ENCODE measurements at places on chromosomes 4 and X.

- no peak for DNase-seq
Observed at GRCh38 chr4:8506373-8507195, 66.0 kb downstream of the TRMT44 start.

DNA sequence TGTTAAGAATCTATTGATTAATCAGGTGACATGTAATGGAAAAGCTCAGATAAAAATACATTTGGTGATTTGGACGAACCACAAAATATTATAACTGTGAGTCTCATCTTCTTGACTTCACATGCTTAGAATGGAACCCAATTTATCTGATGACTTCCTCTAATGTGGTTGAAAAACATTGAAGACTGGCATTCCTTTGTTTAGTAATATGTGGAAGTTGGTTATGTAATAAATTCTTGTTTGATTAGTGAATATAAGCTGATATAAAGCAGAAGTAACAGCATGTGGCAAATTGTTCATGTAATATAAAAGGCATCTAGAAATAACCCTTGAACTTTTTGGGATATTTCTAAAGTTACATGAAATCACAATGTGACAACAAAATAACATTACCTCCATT lies 9.7 kb downstream of the GIMD1 start:
- DNase-seq, result no peak

GRCh38 chr4:187176261-187176910 lies 452.7 kb upstream of the FAT1 start:
- no peak for DNase-seq

DNA sequence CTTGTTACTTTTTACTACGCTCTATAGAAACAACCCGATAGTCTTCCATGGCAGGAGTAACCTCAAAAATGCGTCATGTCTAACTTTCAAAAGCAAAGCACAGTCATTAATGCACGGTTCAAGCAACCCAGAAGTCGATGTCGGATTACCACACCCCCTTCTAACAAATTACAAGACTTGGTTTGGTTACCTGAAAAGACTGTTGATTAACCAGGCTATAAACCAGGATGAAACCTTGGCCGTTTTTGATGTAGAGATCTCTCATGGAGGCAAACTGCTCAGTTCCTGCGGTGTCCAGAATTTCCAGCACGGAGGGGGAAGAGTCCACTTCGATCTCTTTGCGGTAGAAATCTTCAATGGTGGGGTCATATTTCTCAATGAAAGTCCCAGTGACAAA lies 2.4 kb downstream of the RAP2C start:
- DNase-seq, result no peak

- no peak for DNase-seq
Observed at GRCh38 chrX:155767876-155768769, 113.0 kb upstream of the VAMP7 start.

DNA sequence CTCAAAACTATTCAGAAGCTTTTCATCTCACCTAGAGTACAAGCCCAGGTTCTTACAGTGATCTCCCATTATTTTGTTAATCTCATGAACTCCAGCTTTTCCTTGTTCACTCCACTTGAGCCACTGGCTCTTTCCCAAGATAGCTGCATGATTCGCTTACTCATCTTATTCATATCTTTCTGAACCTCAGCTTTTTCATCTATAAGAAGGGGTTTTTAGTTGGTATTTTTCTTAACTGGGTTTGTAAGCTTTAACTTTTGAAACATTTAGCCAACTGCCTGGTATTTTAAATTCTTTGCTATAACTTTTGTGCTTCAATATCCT lies 24.0 kb downstream of the GIMD1 start:
- no peak for DNase-seq

DNA sequence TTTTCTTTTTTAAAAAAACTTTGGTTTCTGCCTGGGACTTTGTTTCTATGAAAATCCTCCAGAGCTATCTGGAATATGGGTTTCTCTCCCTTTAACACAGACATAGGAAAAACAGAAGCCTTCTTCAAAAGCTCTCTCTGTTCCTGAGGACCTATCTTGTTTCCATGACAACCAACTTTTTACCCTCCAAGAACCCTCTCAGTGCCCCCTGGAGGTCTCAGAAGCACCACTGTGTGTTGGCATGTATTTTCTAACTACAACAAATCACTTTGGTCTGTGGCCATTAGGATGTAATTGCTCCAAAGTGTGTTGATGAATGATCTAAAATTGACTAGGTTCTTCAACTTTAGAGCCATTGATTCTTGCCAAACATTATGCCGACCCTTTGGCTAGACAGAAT lies 1331.6 kb downstream of the ADGRL3 start:
- DNase-seq, result no peak

- DNase-seq, result no peak
Observed at GRCh38 chr4:112279025-112279881, 6.5 kb downstream of the TIFA start.

GRCh38 chr4:140777386-140777785 lies 21.2 kb upstream of the TBC1D9 start:
- DNase-seq, result no peak

DNA sequence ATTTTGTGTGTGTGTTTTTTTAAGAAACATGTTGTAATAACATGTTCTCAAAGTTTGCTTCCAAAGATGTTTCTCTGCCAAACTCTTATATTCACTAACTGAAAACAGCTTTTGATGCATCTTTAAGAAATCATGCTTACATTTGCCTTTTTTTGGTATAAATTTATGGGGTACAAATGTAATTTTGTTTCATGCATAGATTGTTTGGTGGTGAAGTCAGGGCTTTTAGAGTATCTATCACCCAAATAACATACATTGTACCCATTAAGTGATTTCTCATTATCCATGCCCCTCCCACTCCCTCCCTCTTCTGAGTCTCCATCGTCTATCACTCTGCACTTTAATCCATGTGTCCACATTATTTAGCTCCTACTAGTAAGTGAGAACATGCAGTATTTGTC lies 30.8 kb downstream of the SPINK2 start:
- DNase-seq, result no peak

- DNase-seq, result no peak
Observed at GRCh38 chr4:10343656-10344055, 113.6 kb downstream of the ZNF518B start.

DNA sequence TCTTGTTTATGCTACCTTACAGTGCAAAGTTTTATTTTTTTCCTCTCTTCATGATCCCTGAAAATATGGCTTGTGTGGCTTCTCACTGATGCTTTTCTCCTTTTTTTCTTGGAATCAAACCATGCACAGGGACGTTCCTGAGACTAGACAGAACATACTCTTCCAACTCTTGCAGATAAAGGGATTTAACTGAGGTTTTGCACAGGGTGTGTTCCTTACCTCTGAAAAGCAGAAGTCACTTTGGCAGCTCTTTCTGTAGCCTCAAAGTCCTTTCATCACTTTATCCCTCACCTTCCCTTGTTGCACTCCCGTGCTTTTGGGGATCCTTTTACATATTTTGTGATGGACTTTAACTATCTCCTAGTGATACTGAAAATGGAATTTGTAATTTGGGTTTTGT lies 300.1 kb downstream of the SPRY1 start:
- no peak for DNase-seq

DNA sequence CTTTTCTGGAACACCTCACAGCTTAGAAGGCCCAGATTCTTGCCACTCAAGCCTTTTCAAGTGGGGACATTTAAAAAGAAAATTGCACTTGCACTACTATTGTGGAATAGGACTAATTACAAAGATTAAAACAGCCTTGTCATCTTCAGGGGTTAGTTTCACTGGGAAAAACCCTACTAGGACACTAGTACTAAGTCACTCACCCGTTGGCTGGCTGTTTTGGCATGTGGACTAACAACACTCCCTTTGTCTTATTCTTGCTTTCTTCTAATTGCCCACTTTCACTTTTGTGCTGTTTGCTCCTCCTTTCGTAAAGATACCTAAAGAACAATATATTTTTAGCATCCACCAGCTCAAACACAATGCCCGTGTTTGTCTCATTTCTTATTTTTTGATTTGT lies 200.9 kb upstream of the MID1 start:
- no peak for DNase-seq

GRCh38 chrX:9133426-9133825 lies 99.5 kb upstream of the FAM9B start:
- no peak for DNase-seq

DNA sequence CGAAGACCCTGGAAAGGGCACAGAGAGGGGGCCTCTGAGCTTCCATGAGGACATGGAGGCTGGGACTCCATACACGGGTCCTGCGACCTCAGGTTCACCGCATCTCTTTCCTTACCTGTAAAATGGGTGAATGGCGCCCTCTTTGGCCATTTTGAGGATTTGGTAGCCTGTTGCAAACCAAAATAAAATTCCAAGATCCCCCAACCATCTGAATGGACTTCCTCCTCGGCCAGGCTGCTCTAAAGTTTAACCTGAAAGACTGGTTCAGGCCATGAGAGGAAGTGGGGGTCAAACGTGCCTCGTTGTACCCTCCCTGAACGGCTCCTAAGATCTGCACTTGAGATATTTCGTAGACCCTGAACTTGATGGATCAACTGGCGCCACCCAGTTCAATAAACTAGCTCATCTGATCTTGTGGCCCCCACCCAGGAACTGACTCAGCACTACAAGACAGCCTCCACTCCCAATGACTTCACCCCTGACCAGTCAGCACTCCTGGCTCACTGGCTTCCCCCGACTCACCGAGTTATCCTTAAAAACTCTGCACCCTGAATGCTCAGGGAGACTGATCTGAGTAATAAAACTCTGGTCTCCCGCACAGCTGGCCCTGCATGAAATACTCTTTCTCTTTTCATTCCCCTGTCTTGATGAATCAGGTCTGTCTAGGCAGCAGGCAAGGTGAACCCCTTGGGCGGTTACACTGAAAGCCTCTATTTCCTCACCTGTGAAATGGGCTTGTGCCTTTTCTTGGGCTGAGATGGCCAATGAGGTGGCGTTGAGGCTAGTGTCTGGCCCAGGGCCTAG lies 32.9 kb upstream of the GPR78 start:
- DNase-seq, result no peak

- no peak for DNase-seq
Observed at GRCh38 chr4:173547889-173548288, 17.9 kb upstream of the HAND2 start.

DNA sequence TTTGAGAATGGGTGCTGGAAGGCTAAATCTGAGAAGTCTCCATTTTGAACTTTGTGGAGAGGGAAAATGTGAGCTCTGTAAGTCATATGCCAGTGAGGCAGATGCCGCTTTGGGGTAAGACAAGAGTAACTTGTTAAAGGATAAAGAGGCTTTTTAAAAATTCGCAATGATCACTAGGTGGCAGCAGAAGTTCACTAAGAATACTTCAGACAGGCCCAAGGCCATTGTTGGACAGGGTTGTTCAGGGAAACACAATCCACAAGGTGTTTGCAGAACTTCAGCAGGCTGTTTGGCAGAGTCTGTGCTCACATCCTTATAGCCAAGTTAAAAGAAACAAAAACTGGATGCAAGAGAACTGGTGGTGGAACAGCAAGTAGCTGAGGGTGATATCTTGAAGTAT lies 13.7 kb upstream of the PIGA start:
- DNase-seq, result no peak

- no peak for DNase-seq
Observed at GRCh38 chrX:11530621-11531020, 135.1 kb downstream of the ARHGAP6 start.

DNA sequence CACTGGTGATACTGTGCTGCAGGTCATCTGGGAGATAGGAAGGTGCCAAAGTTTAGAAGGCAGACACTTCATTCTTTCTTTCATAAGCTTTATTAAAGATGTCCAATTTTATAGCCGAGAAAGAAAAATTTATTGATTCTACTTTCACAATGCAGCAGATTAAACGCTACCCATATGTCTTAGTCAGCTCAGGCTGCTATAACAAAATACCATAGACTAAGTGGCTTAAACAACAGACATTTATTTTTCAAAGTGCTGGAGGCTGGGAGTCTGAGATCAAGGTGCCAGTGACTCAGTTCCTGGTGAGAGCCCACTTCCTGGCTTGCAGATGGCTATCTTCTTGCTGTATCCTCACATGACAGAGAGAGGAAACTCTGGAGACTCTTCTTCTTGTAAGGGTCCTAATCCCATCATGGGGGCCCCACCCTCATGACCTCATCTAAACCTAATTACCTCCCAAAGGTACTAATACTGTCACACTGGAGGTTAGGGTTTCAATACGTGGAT lies 33.4 kb upstream of the KLHL34 start:
- no peak for DNase-seq

DNA sequence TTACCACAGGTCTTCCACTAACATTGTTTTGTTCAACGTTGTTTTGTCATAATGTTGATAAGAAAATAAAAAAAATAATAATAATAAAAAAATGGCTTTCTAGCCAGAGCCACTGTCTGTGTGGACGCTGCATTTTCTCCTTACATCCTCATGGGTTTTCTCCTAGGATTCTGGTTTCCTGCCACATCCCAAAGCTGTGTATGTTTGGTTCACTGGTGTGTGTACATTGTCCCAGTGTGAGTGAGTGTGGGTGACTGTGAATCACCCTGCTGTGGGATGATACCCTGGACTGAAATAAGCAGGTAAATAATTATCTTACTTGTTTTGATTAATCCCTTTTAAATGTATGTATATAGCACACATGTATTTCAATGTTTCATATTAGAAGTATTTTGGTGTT lies 2154.4 kb upstream of the AGA start:
- no peak for DNase-seq

DNA sequence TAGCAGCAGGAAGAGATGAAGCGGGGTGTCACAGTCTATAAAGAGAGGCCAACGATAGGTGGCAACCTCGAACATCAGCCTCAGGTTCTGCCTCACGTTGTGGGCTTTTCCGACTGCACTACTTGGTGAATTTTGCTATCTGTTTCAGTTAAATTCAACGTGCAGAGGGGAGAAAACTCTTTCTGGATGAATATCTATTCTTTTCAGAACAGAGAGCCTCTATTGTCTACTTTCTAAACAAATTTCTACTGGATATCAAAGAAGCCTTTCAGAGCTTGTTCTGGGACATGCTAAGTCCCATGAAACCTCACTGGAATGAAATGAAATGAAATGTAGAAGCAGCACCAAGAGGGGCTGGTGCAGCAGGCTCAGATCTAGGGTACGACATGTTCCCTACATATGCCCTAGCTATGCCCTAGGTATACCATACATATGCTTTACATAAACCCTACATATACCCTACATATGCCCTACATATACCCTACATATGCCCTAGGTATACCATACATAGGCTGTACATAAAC lies 116.5 kb upstream of the TRIM2 start:
- no peak for DNase-seq

DNA sequence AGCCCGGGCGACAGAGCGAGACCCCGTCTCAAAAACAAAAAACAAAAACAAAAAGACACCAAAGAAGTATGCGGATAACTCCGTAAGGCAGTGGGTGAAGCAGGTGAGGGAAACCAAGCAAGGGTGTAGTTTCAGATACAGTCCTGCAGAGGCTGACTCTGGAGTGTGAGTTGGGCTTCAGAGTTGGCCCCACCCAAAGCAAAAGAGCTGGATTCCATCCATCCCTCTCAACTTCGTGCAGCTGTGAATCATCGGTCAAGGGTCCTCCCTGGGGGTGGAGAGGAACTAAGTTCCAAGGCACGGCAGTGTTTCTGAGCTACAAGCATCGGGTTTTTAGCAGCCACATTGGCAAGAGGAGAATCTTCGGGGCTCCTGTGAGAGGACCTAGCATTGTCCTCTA lies 43.9 kb upstream of the FAM9A start:
- no peak for DNase-seq

GRCh38 chr4:81052119-81053068 lies 21.9 kb downstream of the BMP3 start:
- no peak for DNase-seq

Measured in stimulated activated CD4-positive, alpha-beta T cell treated with anti-CD3 and anti-CD28 coated beads, Interleukin-15, amount 100 ng/mL, for 1 hour (primary cell).